ENCODE measurements at places on chromosomes 6 and 20.

- DNase-seq, result no peak
Measured at GRCh38 chr20:62736407-62737071, 27.9 kb downstream of the NTSR1 start.

DNA sequence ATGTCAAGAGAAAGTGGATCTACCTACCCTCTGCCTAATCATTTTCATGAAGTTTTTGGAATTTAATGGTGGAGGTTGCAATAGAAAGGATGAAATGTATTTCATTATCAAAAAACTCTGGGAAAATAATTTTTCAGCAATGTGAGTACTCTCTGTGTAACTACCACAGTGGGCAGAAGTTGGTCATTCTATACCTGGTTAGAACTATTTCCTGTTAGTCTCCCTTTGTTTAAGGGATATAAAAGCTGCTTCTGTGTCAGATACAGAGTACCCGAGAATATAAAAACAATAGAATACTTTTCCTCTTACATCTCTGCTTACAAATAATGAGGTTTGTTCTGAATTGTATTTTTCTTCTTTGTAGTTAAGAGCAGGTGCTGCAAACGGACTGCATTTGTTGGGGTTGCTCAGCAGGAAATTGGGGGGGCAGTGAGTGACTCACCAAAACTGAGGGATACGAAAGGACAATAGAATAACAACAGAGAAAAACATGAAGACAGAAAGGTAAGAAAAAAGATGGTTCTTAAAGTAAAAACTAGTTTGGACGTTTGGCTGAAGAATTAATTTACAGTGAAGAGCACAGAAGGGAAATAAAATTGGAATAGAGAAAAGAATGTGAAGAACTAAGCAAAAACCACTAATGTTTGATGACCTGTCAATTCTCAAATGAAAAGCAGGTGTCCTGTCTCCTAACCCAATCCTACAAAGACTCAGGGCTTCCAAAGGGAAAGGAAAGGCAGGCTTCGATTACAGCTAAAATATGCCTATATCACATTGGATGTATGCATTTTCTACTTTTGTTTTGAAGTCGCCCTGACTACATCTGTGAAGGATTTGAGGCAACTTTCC is 703.1 kb downstream of the RFPL4B start:
- no peak for DNase-seq

- DNase-seq, result peak; percentile 50
Measured at GRCh38 chr20:45329497-45330319, 18.5 kb downstream of the SDC4 start.

- DNase-seq, result no peak
Measured at GRCh38 chr20:63735859-63736718, at the start of gene LIME1. Gene LIME1 (plus strand): TSS chr20:63736664. CDS start chr20:63737550, 886 bp downstream.

DNA sequence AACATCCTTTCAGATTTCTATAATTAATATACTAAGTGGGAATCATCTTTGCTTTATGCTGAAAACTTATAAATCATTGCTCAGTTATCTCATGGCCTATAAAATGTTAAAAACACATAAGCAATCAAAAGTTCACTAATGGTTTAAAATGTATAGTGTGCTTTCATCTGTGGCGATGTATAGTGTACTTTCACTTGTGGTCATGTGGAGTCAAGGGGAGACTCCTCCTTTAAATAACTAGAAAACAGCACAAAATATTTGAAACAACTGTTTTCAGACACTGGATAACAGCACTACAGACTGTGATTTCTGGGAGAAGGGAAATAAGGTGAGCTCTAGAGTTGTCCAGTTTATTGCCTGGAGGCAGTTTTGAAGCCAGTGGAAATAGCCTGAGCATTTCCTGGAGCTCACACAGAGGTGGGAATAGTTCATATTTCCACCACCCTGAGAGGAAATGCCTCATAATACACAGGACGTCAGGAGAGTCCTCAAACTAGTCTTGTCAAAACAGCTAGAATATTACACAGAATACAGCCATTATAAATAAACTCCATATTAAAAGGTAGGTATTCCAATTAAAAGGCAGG is 89.4 kb downstream of the CEP162 start:
- no peak for DNase-seq

DNA sequence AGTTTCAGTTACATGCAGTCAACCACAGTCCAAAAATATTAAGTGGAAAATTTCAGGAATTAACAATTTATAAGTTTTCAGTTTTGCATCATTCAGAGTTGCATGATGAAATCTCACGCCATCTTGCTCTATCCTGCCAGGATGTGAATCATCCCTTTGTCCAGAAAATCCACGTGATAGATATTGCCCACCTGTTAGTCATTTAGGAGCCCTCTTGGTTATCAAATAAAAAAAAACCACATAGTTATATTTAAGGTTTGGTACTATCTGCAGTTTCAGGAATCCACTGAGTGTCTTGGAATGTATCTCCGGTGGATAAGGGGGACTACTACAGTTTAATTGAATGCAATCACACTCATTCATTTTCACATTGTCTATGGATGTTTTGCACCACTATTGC is 1249.0 kb upstream of the CITED2 start:
- DNase-seq, result no peak

DNA sequence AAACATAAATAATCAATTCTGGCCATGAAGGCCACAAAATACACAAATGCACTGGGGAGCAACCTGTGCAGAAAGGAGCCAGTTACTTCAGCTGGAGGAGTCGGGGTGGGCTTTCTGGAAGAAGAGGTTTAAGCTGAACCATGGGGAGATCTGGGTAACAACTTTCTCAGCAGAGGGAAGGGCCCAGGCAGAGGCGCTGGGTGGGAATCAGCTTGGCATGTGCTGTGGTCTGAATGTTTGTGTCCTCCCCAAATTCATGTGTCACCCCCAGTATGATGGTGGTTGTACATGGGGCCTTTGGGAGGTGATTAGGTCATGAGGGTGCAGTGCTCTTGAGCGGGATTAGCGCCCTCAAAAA is 107.9 kb downstream of the SYCP2 start:
- no peak for DNase-seq

- no peak for DNase-seq
Measured at GRCh38 chr6:105005451-105005850, 48.5 kb downstream of the LIN28B start.

- no peak for DNase-seq
Measured at GRCh38 chr6:65711531-65711930, 4.5 kb upstream of the EYS start.

GRCh38 chr6:121694801-121695251 is 259.4 kb downstream of the GJA1 start:
- DNase-seq, result no peak

- no peak for DNase-seq
Measured at GRCh38 chr6:28600245-28600644, 74.6 kb downstream of the GPX5 start.

DNA sequence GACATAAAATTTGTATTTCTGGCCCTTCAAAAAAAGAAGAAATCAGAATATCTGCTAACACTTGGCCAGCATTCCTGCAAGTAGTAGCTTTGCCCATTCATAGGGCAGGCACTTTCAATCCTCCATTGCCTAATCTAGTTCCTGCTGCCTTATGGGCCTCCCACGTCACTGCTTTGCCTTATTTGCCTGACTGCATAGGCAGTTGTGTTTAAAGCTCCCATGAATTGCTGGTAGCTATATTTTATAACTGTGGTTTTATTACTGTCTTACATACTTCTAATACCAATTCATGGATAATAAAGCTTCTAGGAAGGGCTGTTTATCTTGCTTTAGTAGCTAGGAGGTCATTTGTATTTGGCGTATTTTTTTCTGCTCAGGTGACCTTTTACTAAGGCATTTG is 7.7 kb upstream of the SLC35A1 start:
- no peak for DNase-seq

- DNase-seq, result no peak
Measured at GRCh38 chr6:167268683-167269280, 22.3 kb upstream of the UNC93A start.

DNA sequence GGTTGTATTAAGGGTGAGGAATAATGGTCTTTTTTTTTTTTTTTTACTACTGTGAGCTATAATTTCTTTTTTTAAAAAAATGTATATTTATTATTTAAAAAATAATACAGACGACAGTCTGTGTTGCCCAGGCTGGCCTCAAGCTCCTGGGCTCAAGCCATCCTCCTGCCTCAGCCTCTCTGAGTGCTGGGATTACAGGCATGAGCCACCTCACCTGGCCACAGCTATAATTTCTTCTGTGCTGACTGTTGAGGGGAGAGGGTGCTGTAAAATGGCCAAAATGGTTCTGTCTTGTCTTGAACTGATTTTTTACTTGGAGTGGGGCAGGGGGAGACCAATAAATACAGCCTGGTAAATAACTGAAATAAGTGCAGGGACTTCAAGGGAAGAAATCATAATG is 3.6 kb downstream of the SRSF3 start:
- no peak for DNase-seq

DNA sequence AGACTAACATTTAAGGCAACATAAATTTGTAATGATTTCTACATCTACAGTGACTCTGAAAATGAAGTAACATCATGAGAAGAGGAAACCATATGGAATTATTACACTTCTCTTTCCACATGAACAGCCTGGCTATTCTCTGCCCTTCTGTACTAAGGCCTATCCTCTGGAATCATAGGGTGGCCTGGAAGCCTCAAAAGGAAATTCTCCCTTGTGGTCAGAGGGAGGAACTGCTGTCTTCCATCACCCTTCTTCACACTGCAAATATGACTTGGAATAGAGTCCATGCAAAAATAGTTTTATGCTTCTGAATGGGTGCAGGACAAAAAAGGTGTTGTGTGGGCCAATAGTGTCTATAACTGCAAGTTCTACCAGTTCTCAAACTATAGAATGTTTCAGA is 44.6 kb upstream of the SH3BGRL2 start:
- DNase-seq, result peak; percentile 5

DNA sequence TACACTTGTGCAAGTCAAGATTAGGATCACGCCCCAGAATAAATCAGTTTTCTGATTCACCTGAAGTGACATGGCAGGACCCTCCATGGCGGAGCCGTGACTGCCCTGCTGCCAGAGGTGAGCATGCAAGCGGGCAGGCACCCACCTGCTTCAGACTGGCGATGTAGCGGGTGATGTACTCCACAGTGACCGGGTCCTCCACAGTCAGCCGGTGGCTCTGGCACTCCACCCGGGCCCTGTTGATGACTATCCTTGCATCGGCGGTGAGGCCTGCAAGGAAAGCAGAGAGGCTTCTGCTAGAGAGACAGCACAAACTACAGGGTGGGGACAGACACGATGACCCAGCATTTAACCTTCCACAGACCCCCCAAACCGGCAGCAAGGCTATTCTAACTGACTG is 3.6 kb downstream of the PSMA7 start:
- no peak for DNase-seq

- DNase-seq, result no peak
Measured at GRCh38 chr6:15322781-15323536, 77.1 kb downstream of the JARID2 start.

GRCh38 chr6:92377137-92377536 is 1042.2 kb downstream of the EPHA7 start:
- DNase-seq, result no peak

DNA sequence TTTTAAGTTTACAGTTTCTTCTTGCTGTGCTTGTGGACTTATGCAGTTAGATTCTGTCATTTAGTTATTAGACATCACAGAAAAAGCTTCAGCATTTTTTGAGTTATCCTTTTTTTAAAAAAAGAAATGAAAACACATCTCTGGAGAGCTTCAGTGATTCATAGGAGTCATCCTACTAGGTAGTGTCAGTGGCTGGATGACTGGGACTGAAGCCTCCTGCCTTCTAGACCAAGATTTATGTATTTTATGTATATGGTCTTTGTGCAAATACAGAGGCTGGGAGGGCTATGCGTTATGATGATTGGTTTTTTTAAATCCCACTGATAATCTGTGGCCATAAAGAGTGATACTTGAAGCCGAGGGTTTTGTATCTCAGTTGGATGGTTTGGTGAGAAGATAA is 125.9 kb upstream of the JAG1 start:
- no peak for DNase-seq

DNA sequence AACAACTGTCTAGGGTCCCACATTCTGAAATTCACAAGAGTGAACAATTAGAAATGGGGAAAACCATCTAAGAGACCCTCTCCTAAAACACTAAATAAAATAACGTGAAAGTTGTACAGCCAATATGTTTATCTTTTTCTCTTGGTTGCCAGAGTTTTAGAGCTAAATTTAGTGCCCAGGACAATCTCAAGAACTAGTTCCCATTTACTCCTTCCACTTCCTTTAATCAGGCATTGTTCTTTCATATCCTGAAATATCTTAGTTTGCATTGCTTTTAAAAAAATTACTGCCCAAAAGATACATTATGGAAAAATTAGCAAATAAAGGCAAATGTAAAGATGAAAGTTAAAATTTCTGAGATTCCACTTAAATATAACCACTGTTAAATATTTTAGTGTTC is 33.1 kb upstream of the UBR2 start:
- no peak for DNase-seq

DNA sequence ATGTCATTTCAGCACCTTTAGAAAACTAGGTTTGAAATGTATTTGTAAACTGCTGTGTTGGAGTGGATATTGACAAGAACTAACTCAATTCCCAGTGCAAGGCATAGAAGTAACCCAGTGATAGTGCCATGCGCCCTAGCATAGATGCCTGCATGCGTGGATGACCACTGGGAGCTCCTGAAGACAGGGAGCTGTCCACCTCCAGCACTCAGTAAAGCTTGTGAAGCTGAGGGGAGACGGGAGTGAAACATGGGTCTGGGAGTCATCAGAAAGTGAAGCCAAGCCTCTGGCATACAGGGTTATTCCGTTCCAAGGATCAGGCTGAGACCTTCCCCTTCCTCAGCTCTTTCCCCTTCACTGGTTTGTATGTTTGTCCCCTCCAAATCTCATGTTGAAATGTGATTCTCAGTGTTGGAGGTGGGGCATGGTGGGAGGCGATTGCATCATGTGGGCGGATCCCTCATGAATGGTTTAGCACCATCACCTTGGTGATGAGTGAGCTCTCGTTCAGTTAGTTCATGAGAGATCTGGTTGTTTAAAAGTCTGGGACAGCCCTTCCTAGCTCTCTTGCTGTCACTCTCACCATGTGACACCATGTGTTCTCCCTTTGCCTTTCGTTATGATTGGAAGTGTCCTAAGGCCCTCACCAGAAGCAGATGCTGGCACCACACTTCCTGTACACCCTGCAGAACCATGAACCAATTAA is 146.5 kb upstream of the FERMT1 start:
- no peak for DNase-seq

DNA sequence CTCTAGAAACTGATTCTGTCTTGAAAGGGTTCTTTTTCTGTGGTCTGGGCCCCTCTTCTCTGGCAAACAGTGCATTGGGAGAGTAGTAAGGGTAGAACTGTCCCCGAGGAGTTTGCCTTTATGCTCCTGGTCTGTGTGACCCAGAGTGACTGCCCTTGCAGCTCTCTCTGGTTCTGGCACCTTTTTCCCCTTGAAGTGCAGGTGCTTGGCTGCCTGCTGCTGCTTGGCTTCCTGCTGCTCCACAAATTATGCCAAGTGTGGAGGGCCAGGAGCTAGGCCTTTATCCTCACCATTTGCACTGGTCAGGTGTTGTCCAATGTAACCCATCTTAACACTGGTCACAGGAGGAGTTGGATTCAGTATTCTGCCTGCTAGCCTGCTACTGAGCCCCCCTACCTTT is 11.2 kb downstream of the KIZ start:
- no peak for DNase-seq

GRCh38 chr6:124688369-124688768 is 273.9 kb upstream of the RNF217 start:
- DNase-seq, result no peak
